ENCODE measurements at places on chromosomes 2 and 18.

- DNase-seq, result peak; percentile 31
These were observed 977 bp downstream of the SLC8A1 start for GRCh38 chr2:40450796-40451430.

DNA sequence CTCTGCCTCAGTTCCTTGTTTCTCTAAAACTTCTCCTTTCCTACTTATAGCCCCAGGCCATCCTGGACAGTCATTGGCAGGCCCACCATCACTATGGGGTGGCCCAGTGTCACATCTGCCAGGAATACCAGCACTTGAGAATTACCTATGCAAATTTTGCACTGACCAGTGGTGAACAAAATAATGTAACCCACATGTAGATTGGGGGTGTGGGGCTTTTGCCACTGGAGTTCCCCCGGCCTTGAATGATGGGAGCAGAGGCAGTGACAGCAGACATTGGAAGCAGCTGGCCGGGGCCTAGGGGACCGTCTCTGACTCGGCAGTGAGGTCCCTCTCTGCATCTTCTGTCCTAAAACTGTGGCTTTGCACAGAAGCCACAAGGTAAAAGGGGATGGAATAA, 24.9 kb upstream of the DNMT3A start:
- DNase-seq, result no peak

DNA sequence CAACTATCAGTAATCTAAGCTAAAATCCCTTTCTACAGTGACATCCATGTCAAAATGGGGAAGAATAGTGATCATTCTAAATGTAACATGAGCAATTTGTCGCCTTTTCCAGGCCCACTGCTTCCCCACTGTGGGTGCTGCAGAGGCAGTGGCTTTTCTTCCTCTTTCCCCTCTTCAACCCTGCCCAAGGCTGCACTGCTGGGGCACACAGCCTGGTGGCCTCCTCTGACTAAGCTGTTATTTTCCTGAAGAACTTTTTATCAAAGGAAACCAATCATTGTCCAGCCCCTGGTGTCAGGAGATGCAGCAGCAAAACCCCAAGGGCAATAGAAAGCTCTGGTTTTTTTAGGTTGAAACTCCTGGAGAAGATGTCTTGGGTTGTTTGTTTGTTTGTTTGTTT, 117.6 kb upstream of the KLF7 start:
- peak; percentile 16 for DNase-seq

DNA sequence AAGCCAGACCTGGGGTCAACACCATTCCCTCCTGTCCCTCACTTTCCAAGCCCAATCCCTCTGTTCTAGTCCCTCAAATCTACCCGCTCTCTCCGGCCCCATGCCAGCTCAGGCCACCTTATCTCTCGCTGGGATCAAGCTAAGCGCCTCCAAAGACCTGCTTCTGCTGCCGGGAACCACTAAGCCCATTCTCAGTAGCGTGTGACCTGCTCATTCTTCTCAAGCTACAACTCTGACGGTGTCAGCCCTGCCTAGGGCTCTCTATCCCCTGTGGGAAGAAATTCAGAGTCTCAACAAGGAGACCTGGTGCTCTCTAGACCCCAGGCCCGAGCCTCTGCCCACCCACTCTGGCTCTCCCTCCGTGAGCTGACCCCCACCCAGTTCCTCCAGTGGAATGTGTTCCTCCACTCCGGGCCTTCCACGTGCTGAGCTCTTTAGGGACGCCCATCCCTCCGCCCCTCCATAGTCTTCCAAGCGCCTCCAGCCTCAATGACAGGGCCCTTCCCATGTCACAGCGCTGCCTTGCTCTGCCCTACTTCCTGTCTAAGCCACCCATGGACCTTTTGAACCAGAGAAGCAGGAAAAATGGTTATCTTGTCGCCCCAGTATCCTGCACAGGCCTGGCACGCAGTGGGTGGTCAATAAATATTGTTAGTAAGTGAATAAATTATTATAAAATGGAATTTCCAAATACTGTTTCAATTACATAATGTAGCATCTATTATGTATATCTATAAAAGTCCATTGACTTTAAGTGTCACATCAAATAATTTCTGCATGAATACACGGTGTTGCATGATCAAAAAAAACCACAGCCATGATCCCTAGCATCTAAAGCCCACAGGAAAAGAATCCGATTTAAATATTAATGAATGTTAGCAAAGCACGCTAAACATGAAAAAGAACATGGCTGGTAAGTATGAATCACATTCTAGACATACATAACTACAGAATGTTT, 127.6 kb downstream of the ZNF516 start:
- no peak for DNase-seq

GRCh38 chr2:199460101-199460671, 2.4 kb upstream of the SATB2 start:
- DNase-seq, result no peak

DNA sequence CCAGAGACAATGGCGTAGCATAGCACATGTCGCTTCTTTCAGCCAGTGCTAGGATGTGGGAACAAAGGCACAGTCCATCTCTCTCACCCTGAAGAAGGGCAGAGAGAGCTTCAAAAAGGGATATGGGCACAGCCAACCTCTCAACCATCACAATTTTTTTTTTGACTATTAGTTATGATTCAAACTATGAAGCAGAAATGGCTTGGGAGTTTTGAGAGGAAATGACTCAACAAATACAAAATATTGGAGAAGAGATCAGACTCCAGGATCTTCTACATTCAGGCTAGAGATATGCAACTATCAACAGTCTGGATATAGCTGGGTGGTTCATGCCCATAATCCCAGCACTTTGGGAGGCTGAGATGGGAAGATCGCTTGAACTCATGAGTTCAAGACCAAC, 109.1 kb downstream of the MCFD2 start:
- DNase-seq, result no peak

DNA sequence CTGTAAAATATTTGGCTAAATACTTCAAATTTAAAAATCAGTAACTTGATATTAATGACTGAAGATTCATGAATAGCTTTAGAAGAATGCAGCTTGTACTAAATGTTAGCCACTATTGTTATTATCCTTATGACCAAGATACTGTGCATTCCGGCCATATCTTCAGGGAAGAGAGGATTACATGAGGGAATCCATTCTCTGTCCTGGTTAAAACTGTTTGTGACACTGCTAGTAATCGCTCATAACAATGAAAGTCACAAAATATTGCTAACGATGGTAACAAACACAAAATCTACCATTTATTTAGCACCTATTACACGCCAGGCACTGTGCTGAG, 217.7 kb downstream of the PRKCE start:
- DNase-seq, result no peak

DNA sequence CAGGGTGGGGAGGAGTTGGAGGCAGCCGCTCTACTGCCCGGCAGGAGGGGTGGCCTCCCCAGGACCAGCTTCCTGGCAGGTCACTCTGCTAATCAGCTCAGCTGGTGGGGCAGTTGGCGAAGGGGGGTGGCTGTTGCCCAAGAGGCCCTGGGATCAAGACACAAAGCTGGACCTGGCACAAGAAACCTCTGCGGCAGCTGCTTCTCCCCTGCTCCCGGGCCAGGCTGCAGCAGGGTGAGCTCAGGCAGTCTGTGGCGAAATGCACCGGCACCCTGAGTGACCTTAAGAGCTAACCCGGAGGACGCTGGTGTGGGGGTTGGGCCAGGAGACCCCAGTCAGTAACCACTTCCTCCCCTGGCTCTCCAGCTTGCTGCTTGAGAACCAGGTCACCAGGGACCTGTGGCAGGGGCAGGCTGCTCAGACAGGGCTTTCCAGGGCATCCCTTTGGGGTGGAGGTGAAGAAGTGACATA, 31.1 kb downstream of the TOGARAM2 start:
- peak; percentile 10 for DNase-seq

GRCh38 chr2:235219048-235219447, 267.2 kb downstream of the SH3BP4 start:
- DNase-seq, result no peak

DNA sequence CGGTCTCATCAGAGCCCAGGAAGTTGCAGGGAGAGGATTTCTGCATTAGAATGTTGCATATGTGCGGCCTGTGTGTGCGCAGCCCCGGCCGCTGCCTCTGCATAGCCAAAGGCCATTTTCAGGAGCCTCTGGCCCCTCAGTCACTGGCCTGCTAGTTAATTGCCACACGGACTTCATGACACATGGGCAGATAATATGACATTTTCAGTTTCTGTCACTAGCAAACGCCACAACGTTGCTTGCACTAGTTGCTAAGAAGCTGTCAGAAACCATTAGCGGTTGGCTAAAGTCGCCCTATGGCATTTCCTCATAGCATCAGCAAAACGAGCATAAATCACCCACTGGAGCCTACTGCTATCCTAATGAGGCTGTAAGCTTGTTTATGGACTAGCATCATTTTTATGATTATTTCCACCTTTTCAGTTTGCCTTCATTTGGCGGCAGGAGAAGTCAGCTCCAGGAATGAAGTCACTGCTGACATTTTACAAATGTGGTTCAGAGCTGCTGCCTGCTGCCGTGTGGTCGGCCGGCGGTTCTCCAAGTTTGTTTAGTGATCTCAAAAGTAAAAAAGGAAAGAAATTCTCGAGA, 73.7 kb downstream of the MEIS1 start:
- DNase-seq, result no peak

- no peak for DNase-seq
These were observed 2.0 kb upstream of the CHRNG start for GRCh38 chr2:232537499-232537898.

DNA sequence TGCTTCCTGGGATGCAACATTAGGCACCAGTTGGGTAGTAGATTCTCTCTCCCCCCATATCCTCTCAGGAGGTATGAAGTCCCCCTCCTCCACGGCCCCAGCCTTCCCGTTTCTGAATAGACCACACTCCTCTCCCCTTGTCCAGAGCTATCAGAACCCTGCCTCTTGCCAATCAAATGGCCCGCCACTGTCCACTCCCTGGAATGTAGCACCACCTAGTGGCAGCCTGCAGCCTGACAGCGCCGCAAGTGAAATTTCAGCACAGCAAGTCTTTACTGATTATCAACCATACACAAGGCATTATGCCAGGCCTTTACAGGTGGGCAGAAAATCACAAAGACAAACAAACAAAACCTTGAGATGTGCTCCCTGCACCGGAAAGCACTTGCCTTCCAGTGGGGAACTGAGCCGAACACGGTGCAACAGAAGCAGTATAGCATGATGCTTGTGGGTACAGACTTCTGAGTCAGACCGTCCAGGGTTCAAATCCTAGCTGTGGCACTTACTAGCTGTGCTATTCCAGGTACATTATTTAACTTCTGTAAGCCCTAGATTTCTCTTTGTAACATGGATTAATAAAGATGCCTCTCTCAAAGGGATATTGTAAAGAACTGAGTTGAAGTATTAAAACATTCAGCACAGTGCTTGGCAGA, 174.0 kb downstream of the SMAD2 start:
- DNase-seq, result peak; percentile 64

- DNase-seq, result peak; percentile 39
These were observed 48.9 kb downstream of the TGIF1 start for GRCh38 chr18:3498698-3499471.

DNA sequence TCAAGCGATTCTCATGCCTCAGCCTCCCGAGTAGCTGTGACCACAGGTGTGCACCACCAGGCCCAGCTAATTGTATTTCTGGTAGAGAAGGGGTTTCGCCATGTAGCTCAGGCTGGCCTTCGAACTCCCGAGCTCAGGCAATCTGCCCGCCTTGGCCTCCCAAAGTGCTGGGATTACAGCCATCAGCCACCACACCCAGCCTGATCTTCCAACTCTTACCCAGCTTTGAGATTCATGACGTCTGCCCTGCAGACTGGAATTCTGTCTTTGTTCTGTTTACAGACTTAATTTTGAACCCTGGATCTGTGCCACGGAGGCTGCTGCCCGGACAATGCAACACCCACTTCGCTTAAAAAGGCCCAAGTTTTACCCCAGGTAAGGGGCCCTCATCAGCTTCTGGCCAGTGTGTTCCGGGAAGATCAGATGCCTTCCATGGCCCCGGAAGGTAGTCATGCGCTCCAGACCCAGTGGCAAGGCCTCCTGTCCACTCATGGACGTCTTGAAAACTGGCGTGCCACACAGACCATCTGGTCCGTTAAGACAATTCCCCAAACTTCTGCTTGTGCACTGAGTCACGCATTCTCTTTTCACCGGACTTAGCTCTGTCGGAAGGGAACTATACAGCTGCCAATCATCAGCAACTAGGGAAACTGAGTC, 5.5 kb downstream of the PXDN start:
- DNase-seq, result no peak

GRCh38 chr2:44943031-44943692, 1.7 kb downstream of the SIX3 start:
- DNase-seq, result no peak

- DNase-seq, result no peak
These were observed 104.5 kb downstream of the OSBPL6 start for GRCh38 chr2:178298785-178299212.

DNA sequence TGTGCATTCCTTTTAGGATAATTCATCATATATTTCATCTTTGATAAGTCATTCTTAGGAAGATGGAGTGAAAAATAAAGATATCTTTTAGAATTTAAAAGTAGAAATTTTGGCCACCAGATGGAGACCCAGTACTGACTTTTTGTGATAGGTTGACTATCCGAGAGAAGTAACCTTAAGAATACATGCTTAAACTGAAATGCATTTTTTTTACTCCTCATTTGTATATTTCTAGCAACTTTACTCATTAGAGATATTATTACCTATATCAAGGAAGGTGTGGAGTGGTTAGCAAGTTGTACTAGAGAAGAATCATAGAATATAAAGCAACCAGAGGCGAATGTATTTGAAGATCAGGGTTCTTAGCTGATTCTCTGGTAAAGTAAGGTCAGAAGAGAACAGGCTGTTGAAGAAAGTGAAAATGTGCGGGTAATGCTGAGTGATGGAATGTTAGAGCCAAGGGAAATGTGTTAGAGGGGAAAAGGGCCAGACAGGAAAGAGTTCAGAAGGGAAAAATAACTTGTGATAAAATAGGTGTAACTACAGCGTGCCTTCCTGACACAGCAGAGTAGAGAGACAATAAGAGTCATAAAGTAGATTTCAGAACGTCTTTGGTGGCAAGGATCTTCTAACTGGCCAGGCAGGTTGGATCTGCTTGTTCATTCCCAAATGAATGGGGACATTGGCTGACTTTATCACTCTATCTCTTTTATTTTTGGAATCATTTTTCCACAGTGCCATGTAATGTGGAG, 52.3 kb downstream of the TDRD15 start:
- peak; percentile 74 for DNase-seq

DNA sequence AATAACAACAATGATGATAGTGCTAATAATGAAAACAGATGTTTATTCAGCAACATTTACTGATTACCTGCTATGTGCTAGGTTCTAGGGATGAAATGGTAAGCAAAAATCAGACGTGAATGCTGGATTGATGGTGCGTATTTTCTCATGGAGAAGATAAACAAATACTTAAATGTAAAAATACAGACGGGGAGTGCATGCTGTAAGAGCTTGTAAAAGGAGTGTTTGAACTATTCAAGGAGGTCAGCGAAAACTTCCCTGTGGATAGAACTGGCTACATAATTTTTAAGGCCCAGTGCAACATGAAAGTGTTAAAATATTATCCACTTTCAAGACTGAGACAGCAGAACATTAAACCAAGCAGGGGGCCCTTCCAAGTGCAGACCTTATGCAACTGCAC, 22.1 kb downstream of the MTX2 start:
- no peak for DNase-seq

DNA sequence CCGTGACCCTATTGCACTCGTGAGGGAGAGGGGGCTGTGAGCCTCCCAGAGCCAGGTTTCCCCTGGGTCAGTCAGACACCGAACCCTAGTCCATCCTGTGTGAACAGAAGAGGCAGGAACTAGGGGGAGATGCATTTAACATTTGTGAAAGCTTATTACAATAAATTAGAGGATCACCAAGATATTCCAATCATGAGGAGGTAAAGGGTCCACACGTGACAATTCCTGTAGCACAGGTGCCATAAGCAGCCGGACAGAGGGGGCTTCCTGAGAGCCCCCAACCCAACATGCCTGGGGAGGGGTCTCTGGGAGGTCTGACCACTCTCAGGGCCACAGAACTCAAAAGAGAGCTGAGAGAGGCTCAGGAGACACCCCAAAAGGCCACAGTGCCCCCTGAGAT, 93.3 kb downstream of the KCNF1 start:
- no peak for DNase-seq
